ENCODE measurements at places on chromosomes 13 and 19.
A peak's percentile ranks its signal among the peaks of the same experiment; 100 is the strongest.

DNA sequence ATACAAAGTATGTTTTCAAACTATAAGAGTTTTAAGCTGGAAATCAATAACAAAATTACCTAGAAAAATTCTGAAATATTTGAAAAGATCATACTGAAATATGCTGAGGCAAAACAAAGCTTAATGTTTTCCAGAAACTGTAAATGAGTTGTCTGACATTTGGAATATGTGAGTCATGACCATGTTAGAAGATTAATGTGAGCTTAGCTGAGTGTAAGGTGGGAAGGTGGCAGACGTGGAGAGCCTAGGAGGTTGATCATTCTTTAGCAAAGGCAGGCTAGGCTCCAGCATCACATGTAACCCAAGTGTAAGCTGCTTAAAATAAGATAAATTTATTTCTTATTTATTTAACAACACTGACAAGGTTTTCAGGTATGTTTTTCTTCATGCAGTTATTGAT, 2086.1 kb upstream of the PCDH20 start:
- no peak for DNase-seq

DNA sequence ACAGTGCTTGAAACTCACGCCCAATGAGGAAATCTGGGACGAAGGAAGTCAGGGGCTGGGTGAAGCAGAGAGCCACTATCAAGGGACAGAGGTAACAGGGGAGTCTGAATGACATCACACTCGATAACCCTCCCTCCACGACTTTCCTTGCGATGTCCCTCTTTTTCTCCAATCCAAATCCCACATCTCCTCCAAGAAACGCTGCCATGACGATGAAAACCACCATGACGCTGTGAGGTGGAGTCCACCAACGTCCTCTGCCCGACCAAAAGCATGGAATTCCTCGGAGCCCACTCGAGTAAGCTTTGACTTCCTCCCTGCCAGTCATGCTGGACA, 967 bp downstream of the REXO1 start:
- no peak for DNase-seq

- no peak for DNase-seq
Observed at GRCh38 chr19:7078008-7078407, 8.5 kb downstream of the ZNF557 start.

DNA sequence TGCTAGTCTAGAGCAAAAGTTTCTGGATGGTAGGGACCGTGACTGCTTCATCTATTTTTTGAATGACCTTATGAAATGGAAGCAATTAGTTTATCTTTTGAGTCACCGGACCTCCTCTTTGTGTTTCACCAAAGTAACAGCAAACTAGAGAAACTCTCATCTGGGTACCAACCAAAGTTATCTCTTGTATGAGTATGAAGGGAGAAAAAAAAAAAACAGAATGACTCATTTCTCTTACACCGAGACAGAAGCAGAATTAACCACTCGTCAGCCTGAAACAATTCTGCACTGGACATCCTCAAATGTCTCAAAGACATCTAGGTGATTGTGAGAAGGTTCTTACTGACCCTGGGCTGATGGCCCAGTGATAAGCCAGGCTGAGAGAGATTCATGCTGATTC, 18.3 kb downstream of the ZNF100 start:
- no peak for DNase-seq

- peak; percentile 94 for DNase-seq
Observed at GRCh38 chr19:3570606-3571011, 2.1 kb upstream of the HMG20B start.

- no peak for DNase-seq
Observed at GRCh38 chr13:60026286-60026685, 137.4 kb downstream of the DIAPH3 start.

All from pons (tissue), 1 donor.